ENCODE measurements at places on chromosomes 2 and 18. TPM values are rescaled to one million over a fixed set of nuclear protein-coding genes. Genes with fewer than 3 reads are reported as not detected.

The USP34 gene
- total RNA-seq = 46.1 TPM

The ASXL3 gene
- total RNA-seq = 7.4 TPM

The MC4R gene
- not detected for total RNA-seq

The C1QL2 gene
- total RNA-seq = not detected

The DYNAP gene
- total RNA-seq = not detected

The THADA gene
- total RNA-seq = 16.7 TPM

The TSPYL6 gene
- not detected for total RNA-seq

The CAPN14 gene
- 0.42 TPM for total RNA-seq

The DAW1 gene
- total RNA-seq = not detected

The IL1F10 gene
- not detected for total RNA-seq

The NEU4 gene
- 1.2 TPM for total RNA-seq

The CCDC142 gene
- total RNA-seq = 5.8 TPM

The EVA1A gene
- 1.00 TPM for total RNA-seq

The C2orf81 gene
- total RNA-seq = 0.78 TPM

The CPLX4 gene
- total RNA-seq = not detected
